ENCODE measurements at places on chromosomes 12 and 14. TPM values are rescaled to one million over a fixed set of nuclear protein-coding genes. Genes with fewer than 3 reads are reported as not detected.

The CLEC6A gene
- total RNA-seq: not detected

- no peak for DNase-seq
These were observed 1139.9 kb upstream of the FLRT2 start for GRCh38 chr14:84390010-84390409.

The KRT77 gene
- not detected for total RNA-seq

The PDE3A gene
- total RNA-seq: 183 TPM

GRCh38 chr12:123971770-123972456, 718 bp downstream of the CCDC92 start:
- DNase-seq: peak; percentile 32

- no peak for DNase-seq
These were observed 201.4 kb downstream of the TTC6 start for GRCh38 chr14:37796703-37797416.

The SCN8A gene
- 0.32 TPM for total RNA-seq

DNA sequence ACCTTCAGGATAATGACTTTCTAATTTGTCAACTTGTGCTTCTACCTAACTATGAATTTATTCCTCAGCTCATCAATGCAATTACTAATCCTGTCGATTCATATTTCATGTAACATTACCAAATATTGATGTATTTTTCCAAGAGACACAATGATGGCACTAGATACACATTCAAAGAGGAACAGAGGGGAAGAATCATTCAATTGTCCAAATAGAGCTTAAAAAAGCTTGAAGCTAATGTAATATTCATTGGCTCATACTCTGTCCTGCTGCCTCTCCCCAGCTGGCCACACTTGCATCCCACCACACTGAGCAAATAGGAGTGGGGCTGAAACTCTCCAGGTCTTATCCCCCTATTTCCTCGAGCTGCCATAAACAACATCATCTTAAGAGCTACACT, 9.3 kb downstream of the TESPA1 start:
- DNase-seq: no peak

DNA sequence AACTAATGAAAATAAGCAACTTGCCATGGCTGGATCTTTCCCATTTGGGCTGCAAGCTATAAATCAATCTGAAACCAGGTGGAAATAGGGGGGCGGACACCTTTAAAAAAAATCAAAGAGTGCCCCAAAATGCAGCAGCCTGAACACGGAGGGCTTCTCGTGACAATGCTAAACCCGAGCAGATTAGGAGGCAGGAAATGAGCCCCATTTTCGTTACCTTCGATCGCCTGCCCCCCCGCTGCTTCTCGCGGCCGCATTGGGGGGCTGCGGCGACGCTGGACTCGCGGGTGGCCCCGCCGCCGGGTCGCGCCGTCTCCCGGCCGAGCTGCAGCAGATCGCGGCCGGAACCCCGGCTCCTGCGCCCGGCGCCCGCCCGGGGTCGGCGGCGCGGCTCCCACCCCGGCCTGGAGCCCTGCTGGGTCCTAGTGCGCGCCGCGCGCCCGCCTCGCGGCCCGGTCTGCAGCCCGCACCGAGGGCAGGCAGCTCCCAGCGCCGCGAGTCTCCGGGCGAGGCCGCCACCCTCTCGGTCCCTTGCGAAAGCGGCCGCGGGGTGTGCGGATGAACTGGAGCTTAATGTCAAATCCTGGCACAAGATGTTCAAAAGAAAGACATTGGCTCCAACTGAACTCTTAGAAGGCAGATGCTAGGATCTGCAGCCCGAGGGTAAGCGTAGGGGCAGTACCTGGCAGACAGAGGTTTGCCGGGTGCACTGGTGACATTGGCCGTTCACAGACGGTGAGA, 201.9 kb upstream of the FOXN3 start:
- peak; percentile 72 for DNase-seq

The GNPTAB gene
- 54.7 TPM for total RNA-seq

- no peak for DNase-seq
These were observed 100.4 kb downstream of the EFCAB11 start for GRCh38 chr14:89853936-89854693.

DNA sequence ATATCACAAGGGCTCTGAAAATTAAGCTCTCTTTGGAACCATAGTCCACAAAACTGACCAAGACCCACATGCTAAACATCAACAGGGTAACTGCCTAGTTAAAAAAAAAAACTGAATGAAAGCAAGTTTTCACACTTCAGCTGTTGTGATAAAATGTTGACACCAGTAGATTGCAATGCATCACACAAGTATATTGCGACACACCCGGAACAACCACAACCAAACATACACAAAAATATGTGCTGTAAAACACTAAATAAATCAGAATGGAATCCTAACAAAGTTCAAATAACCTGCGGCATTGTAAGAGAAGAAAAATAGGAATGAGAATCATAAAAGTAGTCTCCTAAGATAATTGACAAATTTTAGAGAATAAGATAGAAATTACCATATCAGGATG, 710.3 kb downstream of the AACS start:
- DNase-seq: no peak

The GPATCH2L gene
- 21.0 TPM for total RNA-seq

GRCh38 chr12:54004841-54005530, 3.8 kb upstream of the HOXC8 start:
- no peak for DNase-seq

GRCh38 chr14:82270286-82270685, 736.6 kb upstream of the SEL1L start:
- no peak for DNase-seq

The TAS2R8 gene
- total RNA-seq: not detected

- DNase-seq: no peak
These were observed 16.4 kb downstream of the ZNF410 start for GRCh38 chr14:73903028-73903427.

GRCh38 chr12:115191342-115191741, 507.4 kb upstream of the TBX3 start:
- DNase-seq: no peak

GRCh38 chr12:131603106-131603938, 107.6 kb upstream of the SFSWAP start:
- no peak for DNase-seq

DNA sequence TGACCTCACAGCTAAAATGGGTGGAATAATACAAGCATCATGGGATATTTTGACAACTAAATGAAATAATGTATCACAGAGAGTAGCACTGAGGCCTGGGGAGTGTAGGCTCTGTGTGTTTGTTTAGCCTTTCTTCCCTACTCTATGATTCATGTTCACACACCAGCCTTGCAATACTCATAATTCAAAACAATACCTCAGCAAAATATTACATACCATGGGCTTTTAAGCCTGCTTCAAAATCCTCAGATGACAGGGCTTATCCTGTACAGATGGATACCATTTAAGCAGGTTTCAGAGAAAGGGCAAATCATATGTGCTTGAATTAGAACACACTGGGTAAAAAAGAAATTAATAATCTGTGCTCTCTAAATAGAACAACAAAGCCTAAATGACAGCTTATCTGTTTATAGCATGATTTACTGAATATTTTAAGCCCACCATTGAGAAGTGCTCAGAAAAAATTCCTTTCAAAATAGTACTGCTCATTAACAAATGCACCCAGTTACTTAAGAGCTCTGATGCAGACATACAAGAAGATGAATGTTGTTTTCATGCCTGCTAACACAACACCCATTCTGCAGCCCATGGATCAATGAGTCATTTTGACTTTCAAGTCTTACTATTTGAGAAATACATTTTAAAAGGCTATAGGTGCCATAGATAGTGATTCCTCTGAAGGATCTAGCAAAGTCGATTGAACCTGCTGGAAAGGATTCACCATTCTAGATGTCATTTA, 84.9 kb upstream of the ADAMTS20 start:
- no peak for DNase-seq

DNA sequence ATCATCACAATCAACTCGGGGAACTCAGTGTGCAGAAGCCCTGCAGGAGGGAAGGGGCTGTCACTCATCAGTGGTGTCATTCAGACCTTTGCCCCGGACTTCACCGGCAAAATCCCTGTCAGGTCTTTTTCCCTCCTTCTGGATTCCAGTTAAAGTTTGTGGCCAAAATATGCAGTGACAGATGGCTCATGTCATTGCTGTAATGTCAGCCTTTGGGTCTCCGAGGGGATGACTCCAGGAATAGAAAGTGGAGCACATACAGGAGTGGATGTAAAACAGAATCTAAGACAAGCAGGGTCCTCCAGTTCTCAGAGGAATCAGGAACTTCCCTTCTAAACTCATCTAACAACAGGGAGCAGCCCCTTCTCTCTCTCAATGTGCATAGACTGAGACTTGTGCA, 130.3 kb upstream of the RASSF8 start:
- DNase-seq: peak; percentile 24

GRCh38 chr12:122840580-122841513, 5.6 kb downstream of the HIP1R start:
- DNase-seq: no peak

The ABCD2 gene
- 6.7 TPM for total RNA-seq

GRCh38 chr12:110694330-110694901, 5.5 kb upstream of the HVCN1 start:
- peak; percentile 51 for DNase-seq

Data from heart left ventricle (tissue), 16 donors.